ENCODE measurements at places on chromosomes 16 and 17.

GRCh38 chr16:69078073-69078472 lies 27.4 kb upstream of the HAS3 start:
- no peak for DNase-seq

- DNase-seq = no peak
These were observed 12.0 kb upstream of the SLC12A3 start for GRCh38 chr16:56852968-56853367.

GRCh38 chr16:29182501-29182900 lies 197.6 kb downstream of the LAT start:
- DNase-seq = no peak

DNA sequence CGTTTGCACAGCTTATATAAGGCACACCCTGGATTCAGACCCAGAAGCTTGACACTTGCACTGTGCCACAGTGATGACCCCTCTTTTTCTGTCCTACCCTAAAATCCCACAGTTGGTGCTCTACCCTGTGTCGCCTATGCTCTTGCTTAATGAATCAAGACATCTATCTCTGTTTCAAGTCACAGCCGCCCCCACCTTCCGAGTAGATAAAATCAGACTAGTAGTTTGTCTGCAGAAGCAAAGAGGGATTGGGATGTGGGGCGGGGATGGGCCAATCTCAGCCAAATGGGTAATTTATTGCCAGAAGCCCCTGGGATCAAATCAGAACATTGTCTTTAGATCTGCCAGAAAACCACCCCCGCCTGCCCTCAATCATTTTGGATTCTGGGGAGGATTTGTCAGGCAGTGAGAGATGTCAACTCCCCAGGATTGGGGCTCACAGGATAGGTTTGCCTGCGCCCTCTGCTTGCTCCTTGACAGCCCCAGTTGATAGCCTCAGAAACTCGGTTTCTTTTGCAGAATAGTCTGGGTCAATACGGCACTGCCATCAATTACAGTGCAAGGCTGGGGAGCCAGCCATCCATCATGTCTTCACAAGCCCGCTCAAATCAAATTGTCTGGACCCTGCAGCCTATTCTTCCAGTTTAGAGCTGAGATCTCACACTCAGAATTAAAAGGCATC lies 520.8 kb downstream of the GRIN2A start:
- no peak for DNase-seq

DNA sequence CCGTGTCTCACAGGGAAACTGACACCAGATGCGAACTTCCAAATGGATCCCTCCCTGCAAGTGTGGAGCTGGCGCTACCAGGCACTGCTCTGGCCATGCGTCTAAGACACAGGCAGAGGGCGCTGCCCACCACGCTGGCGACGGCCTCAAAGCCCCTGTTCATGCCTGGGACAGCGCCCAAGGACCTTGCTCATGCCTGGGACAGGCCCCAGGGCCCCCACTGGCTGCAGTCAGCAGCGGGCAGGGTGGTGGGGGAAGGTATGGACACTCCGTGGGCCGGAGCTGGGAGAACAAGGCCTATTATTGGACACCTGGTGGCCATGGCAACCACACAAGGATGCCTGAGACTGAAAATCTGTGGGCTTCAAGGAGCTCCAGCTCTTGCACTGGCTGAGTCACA lies 8.8 kb downstream of the ZG16B start:
- DNase-seq = no peak

DNA sequence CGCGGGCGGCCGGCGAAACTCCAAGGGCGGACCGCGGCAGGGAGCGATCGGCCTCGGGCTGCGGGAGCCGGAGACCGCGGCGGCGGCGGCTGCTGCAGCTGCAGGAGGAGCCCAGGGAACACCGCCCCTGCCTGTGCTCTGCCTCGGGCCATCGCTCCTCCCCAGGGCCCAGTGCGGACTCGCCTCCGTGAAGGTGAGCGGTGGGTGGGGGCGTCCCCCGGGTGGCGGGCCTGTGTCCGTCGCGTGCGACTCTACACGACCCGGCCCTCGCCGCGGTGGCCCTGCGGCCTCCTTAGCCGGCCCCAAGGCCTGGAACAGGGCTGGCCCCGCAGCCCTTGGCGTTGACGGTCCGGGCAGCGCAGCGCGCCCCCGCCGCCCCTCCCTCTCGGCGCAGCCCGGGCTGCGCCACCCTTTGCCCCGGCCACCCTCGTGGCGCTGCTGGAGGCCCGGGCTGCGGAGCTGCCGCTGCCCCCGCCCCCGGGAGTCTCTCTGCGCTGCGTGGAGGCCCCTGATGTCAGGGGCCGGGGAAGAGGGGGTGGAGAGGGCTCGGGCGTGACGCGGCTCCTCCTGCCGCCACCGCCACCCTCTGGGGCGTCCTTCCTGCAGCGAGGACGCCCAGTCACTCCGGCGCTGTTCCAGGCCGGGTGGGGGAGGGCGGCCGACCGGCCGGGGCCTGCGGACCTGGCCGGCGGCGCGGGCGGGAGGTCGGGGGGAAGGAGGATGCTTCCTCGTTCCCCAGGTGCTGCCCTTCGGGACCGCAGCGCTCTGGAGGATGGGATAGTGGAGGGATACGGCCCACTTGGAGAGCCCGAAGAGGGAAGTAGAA lies 485 bp downstream of the DYNLL2 start:
- no peak for DNase-seq

GRCh38 chr16:56912746-56913708 lies 18.9 kb upstream of the HERPUD1 start:
- DNase-seq = peak; percentile 39

- peak; percentile 90 for DNase-seq
These were observed 373.0 kb upstream of the DYNLRB2 start for GRCh38 chr16:80167657-80168390.

GRCh38 chr16:79644971-79645667 lies 44.6 kb upstream of the MAF start:
- DNase-seq = no peak

GRCh38 chr17:1931844-1932579 lies 93.1 kb downstream of the RTN4RL1 start:
- DNase-seq = no peak

DNA sequence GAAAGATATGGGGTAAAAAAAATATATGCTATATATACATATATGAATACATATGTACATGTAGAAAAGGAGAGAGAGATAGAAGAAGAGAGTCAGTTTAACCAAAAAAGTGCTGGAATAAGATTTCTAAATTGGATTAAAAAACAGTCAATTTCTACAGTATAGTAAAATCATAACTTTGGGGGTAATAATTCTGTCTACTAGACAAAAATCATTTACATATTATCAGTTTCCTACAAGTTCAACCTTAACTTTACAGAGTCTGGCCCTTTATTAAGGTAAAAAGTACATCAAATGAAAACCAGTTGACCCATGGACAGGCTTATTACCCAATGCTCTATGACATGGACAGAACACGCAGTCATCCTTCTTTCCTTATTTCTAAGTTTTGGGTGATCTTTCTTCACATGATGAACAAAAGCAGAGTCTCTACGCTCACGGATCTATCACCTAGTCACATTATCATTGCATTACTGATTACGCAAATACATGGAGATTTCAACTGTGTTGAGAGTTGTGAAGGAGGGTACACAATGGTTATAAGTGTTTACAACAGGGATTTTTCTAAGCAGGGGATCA lies 63.9 kb upstream of the SMIM36 start:
- DNase-seq = no peak

DNA sequence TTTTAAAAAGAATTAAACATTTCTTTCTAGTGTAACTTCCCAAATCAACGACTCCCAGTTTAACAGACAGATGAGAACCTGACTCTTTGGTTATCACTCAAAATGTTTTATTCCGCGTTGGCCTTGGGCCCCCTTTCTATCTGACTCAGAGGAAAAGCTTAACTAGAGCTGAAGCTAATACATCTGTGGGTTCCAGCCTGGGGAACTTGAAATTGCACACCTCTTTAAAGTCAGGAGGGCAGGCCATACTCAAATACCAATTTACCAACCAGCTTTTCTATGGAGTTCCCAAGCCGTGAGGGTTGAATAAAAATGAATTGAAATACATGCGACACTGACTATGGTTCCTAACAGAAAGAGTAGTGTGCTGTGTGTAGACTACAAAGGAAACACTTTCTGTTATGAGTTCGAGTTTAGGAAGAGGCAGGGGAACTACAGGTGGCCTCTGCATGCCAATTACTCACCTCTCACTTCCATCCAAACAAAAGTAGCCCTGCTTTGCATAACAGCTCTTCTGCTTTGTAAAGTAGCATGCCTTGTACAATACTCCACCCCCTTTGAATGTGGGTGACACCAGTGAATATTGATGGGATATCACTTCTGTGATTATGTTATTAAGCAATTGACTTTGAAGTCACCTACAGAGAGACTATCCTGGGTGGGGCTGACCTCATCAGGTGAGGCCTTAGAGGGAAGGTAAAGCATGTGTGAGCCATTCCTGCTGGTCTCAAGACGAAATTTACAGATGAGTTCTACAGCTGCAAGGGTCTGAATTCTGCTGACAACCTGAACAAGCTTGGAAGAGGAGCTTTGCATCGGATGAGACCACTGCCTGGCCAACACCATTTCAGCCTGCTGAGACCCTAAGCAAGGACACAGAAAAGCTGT lies 92.1 kb downstream of the WDR59 start:
- no peak for DNase-seq

DNA sequence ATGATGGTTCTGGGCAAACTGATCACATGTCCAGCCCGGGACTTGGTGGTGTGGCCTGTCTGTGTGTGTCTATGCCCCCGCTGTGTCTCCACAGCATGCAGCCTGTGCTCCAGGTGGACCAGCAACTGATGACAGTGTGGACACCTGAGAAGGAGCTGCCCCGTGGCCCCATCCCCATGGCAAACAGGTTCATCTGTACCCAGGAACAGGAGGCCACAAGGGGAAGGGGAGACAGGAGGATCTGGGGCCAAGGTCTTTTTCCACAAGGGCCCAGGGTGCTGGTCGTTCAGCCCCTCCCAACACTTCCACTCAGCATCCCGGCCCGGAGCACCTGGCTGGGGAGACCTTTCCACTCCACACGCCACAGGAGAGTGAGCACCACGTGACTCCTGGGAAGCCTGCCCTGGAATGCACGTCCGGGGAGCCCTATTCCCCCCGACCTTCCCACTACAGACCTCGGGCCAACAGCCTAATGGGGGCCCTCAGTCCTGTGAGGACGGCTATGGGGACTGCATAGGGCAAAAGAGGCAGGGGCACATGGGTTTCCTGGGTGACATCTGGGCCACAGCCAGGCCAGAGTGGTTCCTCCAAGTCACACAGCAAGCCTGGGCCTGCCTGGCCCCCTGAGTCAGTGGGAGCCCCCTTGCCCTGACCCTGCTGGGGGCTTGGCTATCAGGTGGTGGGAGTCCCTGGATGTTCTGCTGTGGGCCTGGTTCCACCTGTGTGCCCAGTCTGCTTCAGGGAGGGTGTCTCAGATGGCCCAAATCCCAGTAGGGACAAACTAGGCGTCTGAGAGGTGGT lies 20.8 kb upstream of the NXPH3 start:
- no peak for DNase-seq

DNA sequence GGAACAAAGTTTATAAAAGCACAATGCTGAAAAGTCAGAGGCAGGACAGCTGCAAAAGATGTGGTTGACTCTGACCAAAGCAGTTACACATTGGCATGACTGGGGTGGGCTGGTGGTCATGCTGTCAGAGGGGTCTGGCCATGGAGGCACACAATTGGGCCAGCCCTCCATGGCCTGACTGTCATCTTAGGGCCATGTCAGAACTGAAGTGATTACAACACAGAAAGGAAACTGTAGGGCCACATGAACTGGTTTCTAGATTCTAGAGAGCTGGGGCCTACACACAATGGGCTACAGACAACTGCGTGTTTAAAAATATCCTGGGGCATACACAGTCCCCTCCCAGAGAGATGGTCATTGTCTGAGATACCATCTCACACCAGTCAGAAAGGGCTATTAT lies 380.6 kb downstream of the GRIN2A start:
- no peak for DNase-seq

DNA sequence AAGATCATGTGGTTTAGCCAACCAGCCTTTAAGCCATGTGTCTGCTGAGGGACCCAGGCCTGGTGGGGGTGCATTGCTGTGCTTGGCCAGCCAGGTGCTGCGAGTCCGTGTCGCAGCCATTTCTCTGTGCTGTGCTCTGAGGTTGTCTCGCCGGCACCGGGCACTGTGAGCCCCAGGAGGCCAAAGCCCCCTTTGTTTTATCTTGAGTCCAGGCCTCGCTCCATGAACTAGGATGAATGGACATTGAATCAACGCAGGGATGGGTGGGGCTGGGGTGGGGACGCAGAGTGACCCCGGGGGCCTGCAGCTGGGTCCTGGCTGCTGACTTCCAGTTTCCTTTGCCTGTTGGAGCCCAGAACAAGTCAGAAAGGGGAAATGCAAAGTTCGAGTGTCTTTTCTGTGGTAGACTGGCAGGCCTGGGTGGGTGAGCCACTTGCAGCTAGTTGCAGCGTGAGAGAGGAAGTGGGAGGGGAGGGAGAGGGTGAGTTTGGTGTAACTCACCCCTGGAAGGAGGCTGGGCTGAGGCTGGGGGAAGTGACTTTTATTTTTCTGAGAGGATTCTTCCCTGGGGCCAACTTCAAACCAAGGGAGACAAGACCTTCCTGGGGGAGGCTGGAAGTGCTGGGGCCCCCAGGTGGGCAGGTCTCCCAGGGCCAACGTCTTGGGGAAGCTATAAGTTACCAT lies 324.7 kb downstream of the SEC14L1 start:
- DNase-seq = no peak

DNA sequence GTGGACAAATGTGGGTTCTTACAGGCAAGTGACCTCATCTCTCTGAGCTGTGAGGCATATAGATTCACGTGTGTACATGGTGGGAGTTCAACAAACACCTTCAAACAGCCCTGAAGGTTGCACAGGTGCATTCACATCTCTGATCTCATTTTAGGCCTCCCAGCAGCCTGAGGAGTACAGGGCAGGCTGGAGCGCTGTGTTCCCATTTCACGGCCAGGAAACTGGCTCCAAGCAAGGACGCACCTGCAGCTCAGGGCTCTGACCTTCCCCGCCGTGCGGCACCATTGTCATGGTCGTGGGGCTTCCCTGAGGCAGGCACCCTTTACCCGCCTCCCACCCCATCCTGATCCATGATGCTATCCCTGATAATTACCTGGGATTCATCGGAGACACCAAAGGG lies 4.8 kb upstream of the CD300A start:
- DNase-seq = no peak

All from epithelial cell of prostate (primary cell).